ENCODE measurements at places on chromosomes 7 and 10. TPM values are rescaled to one million over a fixed set of nuclear protein-coding genes. Genes with fewer than 3 reads are reported as not detected.

DNA sequence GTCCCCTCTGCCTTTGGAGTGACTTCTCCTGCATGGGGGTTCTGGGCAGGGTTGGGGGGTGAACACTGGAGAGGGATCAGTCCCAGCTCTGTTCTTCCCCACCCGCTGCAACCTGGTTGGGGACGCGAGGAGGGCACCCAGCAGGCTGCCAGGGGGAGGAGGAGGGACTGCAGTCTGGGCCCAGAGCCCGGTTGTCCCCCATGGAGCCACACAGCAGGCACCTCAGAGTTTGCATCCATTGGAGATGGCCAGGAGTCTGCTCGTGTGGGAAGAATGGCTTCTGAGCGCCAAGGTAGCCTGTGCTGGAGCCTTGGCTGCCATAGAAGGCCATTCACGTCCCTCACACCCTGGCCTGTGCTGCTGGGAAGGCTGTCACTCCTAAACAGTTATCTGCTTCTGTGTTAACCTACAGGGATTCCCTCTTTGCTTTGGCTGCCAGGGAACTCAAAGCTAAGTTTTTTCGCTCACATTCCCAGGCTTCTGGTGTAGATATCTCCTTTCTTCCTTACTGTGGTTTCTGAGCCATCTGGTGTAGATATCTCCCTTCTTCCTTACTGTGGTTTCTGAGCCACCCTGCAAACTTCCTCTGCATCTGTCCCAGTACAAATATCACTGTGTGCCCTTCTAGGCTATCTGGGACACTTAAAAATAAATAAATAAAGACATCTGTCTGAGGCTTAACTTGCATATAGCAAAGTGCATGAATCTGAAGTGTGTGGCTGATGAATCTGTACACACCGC lies 133.7 kb downstream of the LHPP start:
- peak; percentile 18 for DNase-seq

HABP2 gene
- total RNA-seq: not detected

GRCh38 chr7:155274633-155275355 lies 22.9 kb upstream of the INSIG1 start:
- DNase-seq: no peak

CALN1 gene
- not detected for total RNA-seq

DNA sequence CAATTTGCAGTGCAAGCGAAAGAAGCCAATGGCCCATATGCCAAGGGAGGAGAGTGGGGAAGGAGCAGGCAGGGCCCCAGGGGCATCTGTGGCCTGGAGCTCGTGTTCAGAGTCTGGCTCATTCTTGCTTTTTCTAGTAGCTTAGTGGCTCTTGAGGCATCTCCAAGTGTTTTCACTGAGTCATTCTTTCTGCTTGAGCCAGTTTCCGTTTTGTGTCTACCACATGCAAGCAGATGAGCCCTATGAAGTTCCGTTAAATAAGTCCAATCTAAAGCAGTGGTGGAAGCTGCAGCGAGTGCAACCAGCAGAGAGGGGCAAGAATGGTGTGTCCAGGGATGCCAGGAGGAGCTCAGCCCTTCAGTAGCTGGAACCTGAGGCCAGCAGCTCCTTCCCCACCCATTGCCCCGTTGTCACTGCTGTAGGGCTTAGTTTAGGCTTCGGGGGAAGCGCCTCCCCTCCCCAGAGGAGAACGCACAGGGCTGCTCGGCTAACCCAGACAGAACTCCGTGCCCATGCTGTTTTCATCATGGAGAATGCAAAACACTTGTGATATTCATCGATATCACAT lies 57.4 kb upstream of the EBF3 start:
- DNase-seq: no peak

GRCh38 chr10:49010865-49011264 lies 71.2 kb upstream of the LRRC18 start:
- no peak for DNase-seq

CALML5 gene
- not detected for total RNA-seq

Measured in Right ventricle myocardium inferior (tissue), 1 donor.